ENCODE measurements at places on chromosomes 2 and 18.

DNA sequence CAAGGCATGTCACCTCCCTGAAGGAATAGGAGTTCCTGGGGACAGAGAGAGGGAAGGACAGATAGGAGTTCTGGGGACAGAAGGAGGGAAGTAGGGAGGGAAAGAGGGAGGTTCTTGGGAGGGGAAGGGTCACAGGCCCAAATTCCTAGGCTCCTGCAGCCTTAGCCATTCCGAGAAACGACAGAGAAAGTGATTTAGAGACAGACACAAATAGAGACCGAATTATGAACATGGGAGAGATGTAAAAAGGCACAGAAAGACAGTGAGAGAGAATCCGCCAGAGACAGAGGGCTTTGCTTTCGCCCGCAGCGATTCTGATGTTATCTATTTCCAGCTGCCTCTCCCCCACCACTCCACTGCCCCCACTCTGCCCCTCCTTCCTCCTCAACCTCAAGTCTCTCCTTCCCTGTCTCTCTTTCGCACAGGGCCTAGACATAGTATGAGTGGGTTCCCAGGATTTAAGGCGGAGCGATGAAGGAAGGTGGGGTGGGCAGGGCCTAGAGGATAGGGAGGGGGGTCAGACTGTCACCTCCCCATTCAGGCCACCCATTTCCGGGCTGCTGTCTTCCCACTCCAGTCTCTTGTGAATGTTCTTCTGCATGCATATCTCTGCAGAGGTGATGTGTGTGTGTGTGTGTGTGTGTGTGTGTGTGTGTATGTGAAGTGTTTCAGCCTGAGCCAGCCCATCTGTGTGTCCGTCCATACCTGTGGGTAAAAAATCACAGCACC, 3.3 kb upstream of the WNT6 start:
- no peak for DNase-seq

DNA sequence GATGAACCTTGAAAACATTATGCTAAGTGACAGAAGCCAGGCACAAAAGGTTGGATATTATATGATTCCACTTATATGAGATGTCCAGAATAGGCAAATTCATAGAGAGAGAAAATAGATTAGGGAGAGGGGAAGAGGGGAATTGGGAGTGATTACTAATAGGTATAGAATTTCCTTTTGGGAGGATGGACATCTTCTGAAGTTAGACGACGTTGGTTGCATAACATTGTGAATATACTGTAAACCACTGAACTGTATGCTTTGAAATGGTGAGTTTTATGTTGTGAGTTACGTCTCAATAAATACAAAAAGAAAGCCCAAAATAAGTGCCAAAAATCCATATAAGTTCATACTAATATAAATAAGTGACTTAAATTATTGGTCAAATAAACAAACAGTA, 18.6 kb upstream of the CYP26B1 start:
- DNase-seq: no peak

GRCh38 chr18:44450226-44450625, 230.5 kb upstream of the SETBP1 start:
- DNase-seq: no peak

GRCh38 chr2:147714582-147714981, 130.2 kb upstream of the ACVR2A start:
- no peak for DNase-seq

DNA sequence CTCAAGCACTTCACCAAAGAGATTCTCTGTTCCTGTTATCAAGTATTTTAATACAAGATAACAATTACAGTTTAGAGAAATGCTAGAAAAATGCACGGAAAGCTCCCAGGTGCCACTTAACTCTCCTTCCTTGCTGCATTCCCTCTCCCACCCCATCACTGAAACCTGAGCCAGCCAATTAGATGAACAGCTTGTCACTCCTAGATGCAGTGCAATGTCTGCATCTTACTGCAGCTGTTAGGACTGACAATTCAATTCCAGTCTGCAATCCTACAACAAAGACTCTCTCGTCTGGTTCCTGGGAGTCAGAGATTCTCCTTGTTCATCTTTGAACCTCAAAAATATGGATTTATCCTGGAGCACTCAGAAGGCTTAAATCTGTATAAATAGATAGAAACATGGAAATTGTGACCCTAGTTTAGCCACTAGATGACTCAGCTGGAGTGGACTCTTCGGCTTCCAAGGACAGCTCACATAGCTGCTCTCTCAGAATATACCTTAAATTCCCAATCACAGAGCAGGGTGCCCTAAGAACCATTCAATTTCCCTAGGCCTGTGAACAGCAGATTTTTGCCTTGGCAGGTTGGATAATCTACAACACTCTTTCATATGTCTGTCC, 311.1 kb downstream of the NRXN1 start:
- peak; percentile 20 for DNase-seq

GRCh38 chr2:231334981-231335380, 60.5 kb upstream of the B3GNT7 start:
- DNase-seq: no peak

GRCh38 chr2:15591692-15592463, at the start of gene DDX1:
TSS of gene DDX1 (plus strand) at chr2:15591868. CDS start at chr2:15591934, 66 bp downstream.
- peak; percentile 50 for DNase-seq

DNA sequence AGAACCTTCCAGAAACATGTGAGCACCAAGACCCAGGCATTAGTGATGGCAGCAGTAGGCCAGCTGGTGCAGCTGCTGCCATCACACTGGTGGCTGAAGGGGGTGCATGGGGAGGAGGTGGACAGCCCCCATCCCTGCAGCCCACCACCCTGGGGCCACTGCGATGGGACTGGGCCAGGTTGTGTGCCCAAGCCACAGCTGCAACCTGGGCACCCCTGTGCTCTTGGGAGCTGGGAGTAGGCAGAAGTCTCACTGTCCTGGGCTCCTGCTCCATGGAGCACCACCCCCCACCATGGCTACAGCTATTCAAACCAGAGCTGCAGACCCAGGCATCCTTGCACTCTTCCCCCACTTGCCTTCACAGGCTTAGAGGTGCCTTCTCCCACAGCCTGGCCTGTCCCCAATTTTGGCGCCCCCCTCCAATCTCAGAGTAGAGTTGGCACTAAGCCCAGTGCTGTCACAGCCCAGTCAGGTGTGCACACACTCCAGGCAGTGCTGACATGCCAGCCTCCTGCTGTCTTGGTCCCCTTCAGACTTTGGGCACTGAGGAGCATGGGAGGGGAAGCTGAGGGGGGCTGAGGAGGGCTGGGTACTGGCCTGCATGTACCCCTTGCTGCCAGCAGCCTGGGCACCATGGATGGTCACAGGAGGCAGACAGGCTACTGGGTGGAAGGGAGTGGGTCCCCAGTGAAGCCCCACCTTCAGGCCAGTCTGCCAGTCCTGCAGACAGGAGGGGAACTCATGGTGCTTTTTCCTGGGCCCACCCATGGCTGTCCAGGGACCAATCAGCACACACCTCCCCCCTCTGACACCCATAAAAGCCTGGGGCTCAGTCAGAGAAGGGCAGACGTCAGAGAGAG, 67.1 kb downstream of the CYP26B1 start:
- no peak for DNase-seq

GRCh38 chr2:36616947-36617346, 19.0 kb upstream of the FEZ2 start:
- no peak for DNase-seq

DNA sequence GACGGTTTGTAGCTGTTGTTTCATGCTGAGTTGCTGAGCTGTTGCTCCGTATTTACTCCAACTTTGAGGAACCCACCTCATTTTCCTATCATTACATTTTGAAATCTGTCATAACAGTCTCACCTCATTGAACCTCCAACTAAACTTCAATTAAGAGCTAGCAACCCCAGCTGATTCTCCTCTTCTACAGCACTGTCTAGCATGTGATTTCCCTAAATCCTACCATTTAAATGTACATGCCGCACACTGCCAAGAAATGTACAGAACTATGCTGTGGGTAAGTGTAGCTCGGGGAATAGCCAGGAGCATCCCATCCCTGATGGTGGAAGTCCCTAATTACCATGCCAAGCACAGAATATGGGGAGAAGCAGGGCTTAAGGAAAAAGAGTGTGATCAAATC, 299.9 kb downstream of the AFF3 start:
- no peak for DNase-seq

DNA sequence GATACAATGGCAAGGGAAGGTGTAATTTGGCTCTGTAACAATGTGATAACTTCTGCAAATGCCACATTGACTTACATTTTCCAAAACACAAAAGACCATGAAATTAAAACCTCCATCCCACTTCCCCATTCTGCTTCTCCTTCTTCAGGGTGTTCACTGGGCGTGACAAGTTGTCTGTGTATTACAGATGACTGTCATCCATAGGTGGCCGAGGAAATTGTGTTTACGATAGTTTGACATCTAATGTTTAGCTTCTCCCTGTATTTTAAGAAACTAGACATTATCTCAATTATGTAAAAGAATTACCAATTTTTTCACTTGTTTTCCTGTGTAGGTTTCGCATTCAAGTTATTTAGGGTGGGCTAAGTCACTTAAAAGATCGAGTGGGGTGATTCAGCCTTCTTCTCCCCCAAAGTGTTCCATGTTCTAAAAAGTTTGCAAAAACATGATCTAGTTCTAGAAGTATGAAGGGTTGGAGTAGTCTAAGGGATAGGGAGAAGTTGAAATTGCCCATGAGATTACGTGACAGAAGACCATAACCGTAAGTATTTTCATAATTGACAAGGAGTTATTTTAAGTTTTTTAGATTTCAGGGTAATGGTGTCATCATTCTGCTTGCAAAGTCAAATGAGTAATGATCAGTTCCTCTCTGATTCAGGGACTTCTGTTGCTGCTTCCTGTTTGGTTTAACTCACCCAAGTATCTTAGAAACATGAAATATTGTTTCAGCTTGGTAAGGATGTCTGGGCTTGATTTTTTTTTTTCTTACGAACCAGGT, 25.2 kb upstream of the CYTIP start:
- no peak for DNase-seq

- DNase-seq: no peak
These were observed 979.2 kb downstream of the CNTNAP5 start for GRCh38 chr2:125004106-125004800.

GRCh38 chr2:55780697-55781096, 87.1 kb upstream of the PNPT1 start:
- DNase-seq: no peak

GRCh38 chr2:66084948-66085590, 349.9 kb upstream of the MEIS1 start:
- no peak for DNase-seq

GRCh38 chr18:31207391-31207790, 44.7 kb upstream of the DSC1 start:
- no peak for DNase-seq
